ENCODE measurements at places on chromosomes 6 and 20.
A peak's percentile ranks its signal among the peaks of the same experiment; 100 is the strongest.

DNA sequence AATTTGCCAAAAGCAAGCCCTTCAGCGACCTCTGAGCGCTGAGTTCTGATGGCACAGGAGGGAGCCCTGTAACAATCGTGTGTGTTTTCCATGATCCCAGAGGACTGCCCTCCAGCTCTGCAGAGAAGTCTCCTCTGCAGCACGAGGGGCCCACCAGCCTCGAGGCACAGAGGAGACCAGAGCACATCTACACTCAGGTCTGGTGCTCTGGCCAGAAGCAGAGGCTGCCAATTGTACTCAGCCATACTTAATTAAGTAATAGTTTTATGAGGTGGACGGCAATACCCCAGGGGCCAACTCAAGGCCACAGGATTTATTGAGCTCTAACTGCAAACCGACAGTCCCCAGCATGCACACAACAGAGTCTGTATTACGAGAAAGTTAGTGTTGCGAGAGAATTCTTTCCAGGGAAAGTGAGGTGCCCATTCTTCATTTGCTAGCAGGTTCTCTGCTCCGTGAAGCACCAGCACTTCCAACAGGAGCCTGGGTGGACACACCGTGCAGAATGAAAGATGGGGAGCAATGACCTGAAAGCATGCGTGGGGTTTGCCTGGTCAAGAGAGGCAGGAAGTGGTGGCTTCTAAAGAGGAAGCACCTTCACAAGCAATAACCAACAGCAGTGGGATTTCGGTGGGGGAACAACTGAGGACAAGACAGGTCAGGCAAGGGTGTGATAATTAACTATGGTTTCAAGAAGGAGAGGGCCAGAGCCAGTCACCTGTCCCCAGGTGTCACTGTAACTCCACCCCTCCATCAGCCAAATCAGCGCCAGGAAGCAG, 92.8 kb upstream of the FOXC1 start:
- DNase-seq: no peak

DNA sequence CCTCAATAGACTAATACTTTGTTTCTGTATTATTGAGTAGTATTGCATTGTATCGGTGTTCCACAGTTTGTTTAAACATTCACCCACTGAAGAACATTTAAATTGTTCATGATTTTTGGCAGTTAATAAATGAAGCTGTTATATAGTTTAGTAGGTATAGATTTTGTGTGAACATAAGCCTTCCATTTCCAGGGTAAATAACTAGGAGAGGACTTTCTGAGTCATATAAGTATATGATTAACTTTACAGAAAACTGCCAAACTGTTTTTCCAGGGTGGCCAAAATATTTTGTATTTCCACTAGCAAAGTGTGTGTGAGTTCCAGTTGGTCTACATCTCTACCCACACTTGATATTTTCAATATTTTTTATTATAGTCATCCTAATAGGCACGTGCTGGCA, 70.0 kb upstream of the MLIP start:
- no peak for DNase-seq

- peak; percentile 41 for DNase-seq
Measured at GRCh38 chr6:157873735-157874344, 50.8 kb downstream of the SNX9 start.

GRCh38 chr20:35617397-35618262, 2.0 kb downstream of the SPAG4 start:
- DNase-seq: peak; percentile 72

DNA sequence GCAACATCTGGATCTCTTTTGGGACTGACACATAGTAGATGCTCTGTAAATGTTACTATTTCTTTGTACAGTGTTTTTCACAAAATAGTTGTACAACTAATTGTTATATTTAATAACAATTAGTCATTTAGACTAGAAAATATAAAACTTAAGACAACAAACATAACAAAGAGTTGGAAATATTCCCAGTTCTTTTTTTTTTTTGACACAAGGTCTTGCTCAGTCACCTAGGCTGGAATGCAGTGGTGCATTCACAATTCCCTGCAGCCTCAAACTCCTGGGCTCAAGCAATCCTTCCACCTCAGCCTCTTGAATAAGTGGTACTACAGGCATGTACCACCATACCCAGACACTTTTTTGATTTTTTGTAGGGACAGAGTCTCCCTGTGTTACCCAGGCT, 105.8 kb downstream of the UTRN start:
- peak; percentile 40 for DNase-seq

DNA sequence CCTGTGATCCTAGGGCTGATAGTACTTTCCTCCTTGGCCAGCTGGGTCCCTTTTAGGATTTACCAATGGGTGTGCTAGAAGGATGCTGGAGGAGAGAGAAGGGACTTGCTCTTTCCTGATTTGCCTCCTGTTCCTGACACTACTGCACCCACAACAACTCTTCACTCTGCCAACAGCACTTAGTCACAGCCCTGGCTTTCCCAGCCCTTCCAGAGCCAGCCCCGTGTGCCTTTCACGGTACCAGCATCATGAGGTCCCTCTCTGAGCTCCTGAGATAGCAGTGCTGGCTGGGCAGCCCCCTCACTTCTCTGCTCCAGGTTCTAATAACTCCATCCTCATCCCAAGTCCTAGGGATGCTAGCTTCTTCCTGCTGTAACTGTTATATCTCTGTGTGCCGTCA, 80.9 kb downstream of the DNAH8 start:
- DNase-seq: no peak

- no peak for DNase-seq
Measured at GRCh38 chr6:131828951-131829350, 21.1 kb downstream of the ENPP1 start.

- peak; percentile 56 for DNase-seq
Measured at GRCh38 chr6:42313941-42314570, 96.4 kb upstream of the MRPS10 start.

DNA sequence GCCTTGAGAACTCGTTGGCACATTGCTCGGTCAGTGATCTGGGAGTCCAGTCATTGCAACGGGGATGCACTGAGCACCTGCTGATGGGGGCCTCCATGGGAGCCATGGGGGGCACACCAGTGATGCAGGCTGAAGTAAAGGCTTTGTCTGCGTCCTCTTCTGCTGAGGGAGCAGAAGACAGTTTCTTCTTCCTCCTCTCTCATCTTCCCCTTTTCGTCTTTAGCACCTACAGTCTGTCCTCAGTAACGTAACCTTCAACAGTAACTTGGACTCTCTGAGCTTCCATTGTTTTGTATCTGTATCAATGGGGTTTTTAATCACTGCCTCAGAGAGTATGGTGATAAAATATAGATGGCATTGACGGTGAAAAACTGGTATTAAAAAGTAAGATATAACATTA, 240.0 kb downstream of the TMEM242 start:
- no peak for DNase-seq

DNA sequence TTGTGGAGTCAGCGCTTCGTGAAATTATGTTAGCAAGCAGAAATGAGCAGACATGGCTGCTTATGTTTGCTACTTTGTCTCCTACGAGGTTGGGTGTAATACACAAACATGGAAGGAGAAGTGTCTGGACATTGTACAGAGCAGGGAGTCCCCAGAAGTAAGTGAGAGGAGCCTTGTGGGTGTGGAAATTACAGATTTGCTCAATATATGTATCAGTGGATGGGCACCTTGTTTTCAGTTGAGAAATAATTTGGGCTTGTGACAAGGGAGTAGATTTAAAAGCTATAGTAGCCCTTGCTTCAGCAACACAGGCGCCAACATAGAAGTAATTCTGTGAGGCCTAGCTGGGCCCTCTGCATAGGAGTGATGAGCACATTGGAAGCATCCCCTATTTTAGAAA, 49.2 kb downstream of the HECA start:
- DNase-seq: no peak

- no peak for DNase-seq
Measured at GRCh38 chr6:91340896-91341395, 754.1 kb upstream of the MAP3K7 start.

- DNase-seq: no peak
Measured at GRCh38 chr6:89966228-89966544, 71.9 kb downstream of the GJA10 start.

DNA sequence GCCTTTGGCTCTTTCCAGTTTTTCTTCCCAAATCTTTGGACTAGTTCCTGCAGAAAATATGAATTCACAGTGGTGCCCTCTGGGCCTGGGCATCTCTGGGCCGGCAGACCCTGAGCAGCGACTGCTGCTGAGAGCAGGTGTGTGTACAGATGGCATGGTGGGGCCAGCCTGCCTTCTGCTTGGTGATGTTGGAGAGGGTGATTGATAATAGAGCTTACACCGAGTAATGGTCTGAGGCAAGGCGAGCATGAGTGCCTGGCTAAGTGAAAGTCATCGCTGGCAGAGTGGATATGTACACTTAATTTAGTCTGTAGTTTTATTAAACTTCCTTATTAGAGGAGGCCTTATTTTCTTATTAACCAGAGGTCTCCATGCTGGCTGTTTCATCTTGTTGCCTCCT, 156.9 kb downstream of the CDKAL1 start:
- no peak for DNase-seq

- DNase-seq: no peak
Measured at GRCh38 chr6:167881327-167881726, 54.6 kb downstream of the AFDN start.

DNA sequence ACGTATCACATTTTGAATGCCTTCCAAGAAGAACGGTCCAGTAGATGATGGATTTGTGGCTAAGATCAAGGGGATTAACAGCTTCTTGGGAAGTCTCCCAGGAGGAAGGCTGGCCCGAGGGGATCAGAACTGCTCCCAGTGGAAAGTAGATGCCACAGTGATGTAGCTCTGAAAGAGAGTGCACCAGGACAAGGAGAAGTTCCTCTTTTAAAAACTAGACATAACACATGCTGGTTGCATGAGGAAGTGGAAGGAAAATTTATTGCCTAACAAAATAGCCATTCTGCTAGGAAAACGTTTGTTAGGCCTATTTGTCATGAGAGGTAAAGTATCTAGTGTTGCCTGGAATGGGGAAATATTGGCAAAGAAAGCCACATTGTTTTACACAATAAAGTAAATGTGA, 87.8 kb downstream of the CDH26 start:
- peak; percentile 36 for DNase-seq

GRCh38 chr6:3267162-3267561, 8.4 kb downstream of the PSMG4 start:
- DNase-seq: no peak
